ENCODE measurements at places on chromosomes 6 and 20.
A peak's percentile ranks its signal among the peaks of the same experiment; 100 is the strongest.

GRCh38 chr6:106490030-106490429 lies 129.5 kb downstream of the CRYBG1 start:
- no peak for DNase-seq

- DNase-seq, result no peak
These were observed 109.9 kb downstream of the UTRN start for GRCh38 chr6:144395014-144395413.

GRCh38 chr6:42086046-42087035 lies 36.0 kb downstream of the TAF8 start:
- no peak for DNase-seq

DNA sequence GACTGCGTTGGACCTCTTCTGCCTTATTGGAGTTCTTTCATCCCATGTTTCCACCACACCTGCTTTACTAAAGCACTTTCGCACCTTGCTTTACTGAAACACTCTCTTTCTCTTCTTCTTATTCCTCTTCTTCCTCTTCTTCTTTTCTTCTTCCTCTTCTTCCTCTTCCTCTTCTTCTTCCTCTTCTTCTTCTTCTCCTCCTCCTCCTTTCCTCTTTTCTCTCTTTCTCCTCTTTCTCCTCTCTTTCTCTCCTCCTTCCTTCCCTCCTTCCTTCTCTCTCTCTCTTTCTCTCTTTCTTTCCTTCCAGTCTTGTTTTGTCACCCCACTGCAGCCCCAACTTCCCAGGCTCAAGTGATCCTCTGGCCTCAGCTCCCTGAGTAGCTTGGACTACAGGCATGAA lies 4.0 kb upstream of the RIPPLY2 start:
- no peak for DNase-seq

GRCh38 chr6:129138739-129139405 lies 255.9 kb downstream of the LAMA2 start:
- DNase-seq, result no peak

GRCh38 chr6:133749427-133749826 lies 139.5 kb upstream of the TCF21 start:
- no peak for DNase-seq

DNA sequence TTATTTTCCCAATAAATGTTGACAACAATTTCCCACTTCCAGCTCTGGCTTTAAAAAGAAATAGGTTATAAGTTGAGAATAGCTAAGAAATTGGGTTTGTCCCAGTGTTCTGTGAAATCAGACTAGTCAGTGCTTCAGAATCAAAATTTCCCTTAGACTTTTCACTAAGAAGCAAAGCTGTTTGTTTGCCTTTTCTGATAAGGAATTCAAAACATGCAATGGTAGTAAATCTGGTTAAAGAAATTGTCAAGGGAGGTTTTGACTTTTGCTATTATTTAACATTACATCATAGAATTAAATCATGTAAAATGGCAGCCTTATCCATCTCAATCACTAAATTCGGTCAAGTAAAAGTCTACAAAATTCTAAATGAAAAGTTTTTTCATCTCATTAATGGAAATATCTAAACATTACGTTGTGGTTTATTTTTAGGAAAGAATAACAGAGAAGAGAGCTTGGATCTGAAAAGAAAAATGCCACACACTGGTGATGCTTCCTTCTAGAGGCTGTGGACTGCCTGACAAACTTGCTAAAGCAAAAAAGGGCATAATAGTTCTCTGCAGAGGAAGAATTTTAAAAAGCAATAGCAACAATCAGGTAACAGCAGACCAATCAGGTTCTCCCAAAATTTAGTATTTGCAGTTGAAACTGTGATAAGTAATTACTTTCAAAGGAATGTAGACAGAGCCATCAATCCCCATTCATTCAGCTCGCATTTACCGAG lies 36.4 kb downstream of the PLAGL1 start:
- DNase-seq, result no peak

DNA sequence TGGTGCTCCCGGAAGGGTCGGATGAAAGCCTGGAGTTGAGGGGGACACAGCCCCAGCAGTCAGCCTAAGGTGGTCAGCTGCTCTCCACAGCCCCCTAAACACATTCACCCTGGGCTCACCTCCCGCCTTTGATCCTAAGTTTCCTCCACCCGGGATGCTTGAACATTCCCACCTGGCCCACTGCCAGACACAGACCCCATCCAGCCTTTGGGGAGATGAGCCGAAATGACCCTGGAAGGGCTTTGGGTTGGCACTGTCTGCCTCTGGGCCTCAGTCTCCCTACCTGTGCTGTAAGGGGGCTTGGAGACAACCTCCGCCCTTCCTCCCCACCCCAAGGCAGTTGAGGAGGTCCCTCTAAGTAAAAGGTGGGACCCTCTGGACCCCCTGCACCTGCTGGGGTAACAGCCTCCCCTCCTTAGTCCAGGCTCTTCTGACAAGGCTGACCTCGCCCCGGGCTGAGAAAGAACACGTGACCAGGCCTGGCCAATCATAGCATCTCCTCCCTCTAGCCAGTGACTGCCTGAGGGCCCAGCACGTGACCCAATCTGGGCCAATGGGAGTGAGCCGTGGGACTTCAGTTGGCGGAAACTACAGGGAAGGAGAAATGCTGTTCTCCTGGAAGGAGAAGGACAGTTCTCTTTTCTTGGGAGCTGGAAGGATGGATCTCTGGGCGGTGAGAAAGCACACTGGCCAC lies 16.9 kb upstream of the UBE2V1 start:
- no peak for DNase-seq

GRCh38 chr6:69289689-69290495 lies 506.9 kb downstream of the LMBRD1 start:
- no peak for DNase-seq

- no peak for DNase-seq
These were observed 253.1 kb downstream of the ADGB start for GRCh38 chr6:146851837-146852236.

DNA sequence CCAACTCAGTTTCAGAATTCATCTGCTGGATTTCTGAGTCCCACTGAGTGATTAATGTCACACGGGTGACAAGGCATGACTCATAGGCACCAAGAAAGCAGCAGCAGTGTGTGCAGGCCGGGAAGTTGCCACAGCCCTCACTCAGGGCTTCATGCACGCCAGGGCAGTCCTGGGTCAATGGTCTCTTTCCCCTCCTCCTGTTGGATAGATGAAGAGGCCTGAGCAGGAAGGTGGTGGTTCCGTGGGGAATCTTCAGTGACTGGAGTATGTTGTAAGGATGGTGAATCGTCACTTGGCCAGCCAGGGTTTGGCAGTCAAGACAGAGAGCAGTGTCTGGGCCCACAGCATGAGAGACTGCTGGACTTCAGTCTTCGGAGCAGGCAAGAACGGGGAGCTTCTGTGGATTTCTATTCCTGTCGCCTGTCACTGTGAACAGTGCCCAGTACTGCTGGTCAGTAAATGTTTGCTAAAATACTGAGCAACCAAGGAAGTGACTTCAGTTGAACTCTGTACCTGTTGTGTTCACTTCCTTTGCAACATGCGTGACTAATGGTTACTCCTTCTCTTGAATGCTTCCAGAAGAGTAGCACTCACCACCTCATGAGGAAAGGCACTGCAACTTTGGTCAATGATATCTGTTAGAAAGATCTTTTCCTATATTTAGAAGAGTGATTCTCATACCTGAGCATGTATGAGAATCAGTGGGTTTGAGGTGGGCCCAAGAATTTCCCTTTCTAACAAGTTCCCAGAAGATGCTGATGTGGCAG lies 62.0 kb upstream of the CD93 start:
- DNase-seq, result peak; percentile 29

GRCh38 chr20:49179368-49180277 lies 8.5 kb downstream of the STAU1 start:
- peak; percentile 57 for DNase-seq

GRCh38 chr6:75935473-75935793 lies 137.0 kb downstream of the IMPG1 start:
- no peak for DNase-seq

GRCh38 chr6:45655745-45656476 lies 278.2 kb upstream of the SUPT3H start:
- no peak for DNase-seq

DNA sequence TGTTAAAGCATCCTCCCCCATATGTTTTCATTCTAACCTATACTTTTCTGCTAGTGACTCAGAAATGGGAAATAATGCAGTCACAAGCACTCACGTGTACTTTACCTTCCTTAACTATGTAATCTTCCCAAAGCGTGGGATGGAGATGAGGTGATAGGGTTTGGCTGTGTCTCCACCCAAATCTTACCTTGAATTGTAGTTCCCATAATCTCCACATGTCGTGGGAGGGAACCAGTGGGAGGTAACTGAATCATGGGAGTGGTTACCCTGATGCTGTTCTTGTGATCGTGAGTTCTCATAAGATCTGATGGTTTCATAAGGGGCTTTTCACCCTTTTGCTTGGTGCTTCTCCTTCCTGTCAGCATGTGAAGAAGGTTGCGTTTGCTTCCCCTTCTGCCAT lies 35.4 kb downstream of the AGPAT4 start:
- DNase-seq, result no peak

DNA sequence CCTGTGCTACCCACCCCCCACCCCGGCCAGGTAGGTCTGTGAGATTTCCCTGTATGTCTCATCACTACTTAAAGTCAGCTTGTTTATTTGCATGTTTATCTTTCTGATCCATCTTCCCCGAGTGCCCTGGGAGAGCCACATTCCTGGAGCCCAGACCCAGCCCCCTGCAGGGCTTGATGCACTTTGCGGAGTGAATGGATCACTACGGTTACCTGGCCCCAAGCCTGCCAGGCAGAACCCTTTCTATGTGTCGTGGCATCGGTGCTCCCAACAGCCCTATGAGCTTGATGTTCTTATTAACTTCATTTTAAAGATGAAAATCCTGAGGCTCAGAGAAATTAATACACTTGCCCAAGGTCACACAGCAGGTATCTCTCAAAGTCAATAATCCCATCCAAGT lies 13.6 kb upstream of the SLCO4A1 start:
- DNase-seq, result no peak

GRCh38 chr20:15278041-15278440 lies 940.6 kb upstream of the FLRT3 start:
- DNase-seq, result no peak

- no peak for DNase-seq
These were observed 39.9 kb upstream of the FRMD1 start for GRCh38 chr6:168118935-168119334.

- DNase-seq, result no peak
These were observed 3.1 kb downstream of the SYNJ2 start for GRCh38 chr6:157984686-157985225.

DNA sequence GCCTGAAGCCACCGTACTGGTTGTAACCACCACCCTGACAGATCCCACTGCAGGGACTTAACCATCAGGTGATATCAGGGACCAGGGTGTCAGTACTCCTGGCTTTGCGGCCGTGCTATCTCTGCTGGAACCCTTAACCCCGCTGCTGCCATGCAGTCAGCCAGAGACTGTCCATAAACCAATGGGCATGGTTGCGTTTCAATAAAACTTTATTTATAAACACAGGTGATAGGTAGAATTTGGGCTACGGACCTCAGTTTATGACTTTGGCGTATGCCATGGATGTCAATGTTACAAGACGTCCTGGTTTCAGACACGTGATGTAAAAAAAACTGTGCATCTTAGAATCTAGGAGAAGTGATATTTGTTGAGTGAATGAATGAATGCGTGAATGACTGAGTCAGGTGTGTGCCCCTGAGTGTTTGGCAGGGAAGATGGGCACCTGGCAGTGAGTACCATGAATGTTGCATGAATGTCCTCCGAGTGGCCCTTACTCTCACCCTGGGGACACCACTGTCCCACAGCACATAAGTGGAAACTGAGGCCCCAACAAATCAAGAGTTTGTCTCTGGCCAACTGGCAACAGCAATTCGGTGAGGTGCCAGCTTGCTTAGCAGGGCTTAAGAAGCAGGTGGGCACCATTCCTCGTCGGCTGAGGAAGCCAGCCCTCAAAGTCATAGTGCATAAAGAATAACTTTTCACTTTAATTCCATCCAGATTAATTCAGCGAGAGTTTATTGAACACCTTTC lies 64.0 kb upstream of the APCDD1L start:
- DNase-seq, result no peak

GRCh38 chr20:39792334-39792733 lies 830.2 kb downstream of the DHX35 start:
- no peak for DNase-seq

- no peak for DNase-seq
These were observed 540.5 kb downstream of the CD83 start for GRCh38 chr6:14658030-14658429.

DNA sequence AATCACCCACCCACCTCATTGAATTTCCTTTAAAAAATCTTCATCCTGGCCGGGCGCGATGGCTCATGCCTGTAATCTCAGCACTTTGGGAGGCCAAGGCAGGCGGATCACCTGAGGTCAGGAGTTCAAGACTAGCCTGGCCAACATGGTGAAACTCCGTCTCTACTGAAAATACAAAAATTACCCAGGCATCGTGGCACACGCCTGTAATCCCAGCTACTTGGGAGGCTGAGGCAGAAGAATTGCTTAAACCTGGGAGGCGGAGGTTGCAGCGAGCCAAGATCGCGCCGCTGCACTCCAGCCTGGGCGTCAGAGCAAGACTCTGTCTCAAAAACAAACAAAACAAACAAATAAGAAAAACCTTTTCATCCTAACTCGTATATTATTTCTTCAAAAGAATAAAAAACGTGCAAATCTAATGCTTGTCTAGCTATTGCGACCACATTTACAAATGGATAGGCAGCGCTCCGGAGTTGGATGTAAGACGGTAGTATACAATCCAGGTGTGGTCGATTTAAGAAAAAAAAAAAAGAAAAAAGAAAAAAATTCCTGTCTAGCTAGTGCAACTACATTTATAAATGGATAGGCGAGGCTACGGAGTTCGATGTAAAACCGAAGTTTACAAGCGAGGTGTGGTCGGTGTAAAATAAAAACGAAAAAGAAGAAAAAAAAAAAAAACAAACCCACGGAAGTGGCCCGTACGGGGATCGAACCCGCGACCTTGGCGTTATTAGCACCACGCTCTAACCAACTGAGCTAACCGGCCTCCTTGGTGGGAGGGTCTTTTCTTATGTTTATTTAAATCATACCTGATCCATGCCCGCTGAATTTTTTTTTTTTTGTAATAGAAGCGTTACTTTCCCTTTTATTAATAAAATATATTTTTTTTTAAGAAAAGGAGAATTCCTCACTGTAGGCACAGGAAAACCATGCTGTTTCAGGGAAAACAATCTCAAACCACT lies 70.7 kb upstream of the PRSS16 start:
- peak; percentile 30 for DNase-seq

DNA sequence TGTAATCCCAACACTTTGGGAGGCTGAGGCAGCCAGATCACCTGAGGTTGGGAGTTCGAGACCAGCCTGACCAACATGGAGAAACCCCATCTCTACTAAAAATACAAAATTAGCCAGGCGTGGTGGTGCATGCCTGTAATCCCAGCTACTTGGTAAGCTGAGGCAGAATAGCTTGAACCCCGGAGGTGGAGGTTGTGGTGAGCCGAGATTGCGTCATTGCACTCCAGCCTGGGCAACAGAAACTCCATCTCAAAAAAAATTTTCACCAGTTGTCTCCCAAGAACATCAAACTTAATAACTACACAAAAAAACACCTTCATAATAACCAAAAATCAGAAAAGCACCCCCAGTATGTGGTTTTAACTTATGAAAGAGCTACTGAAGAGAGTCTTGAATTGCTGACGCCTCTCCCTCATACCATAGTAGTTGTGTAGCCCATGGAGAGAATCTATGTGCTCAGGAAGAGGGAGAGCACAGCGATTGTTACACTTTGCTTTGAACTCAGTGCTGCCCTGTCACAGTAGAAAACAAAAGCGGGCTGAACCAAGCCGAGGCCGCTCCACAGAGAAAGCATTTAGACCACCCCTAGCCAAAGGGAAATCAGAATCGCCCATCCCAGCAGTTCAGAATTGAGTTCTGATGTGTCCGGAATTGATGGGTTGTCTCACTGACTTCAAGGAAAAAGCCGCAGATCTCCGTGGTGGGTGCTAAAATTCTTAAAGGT lies 42.0 kb upstream of the GMPR start:
- DNase-seq, result no peak
